ENCODE measurements at places on chromosomes 5 and 9.
A peak's percentile ranks its signal among the peaks of the same experiment; 100 is the strongest.

- no peak for DNase-seq
Observed at GRCh38 chr5:149840226-149840825, 104.3 kb downstream of the PDE6A start.

DNA sequence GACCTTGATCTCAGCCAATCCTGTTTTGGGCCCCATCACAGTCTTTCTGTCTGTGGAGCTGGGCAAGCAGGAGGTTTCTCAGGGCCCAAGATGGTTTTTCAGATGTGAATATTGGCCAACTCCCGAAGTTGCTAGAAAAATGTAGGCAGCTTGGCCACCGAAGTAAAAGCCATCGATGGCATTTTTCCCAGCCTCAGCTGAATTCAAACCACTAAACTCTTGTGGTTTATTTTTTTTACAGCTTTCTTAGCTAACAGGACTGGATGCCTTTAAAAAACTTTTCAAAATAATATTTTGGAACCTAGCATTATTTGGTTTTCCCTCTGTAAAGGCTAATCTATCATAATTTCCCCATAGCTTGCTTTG, 102.5 kb upstream of the ERCC6L2 start:
- DNase-seq: no peak

DNA sequence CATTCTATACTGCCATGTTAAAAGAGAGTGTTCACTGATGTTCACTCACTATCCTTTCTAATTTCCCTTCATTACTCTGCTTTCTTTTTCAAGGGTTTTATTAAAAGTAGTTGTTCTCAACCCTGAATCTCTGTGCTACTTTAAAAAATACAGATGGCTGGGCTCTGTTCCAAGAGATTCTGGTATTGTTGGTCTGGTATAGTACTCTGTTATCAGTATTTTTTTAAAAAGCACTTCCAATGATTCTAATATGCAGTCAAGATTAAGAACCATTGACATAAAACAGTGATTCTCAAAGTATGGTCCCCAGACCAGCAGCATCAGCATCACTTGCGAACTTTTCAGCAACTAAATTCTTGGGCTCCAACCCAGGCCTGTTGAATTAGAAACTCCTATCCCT, 77.0 kb upstream of the STARD4 start:
- DNase-seq: no peak

GRCh38 chr9:92974761-92975755, 27.7 kb downstream of the FGD3 start:
- no peak for DNase-seq

DNA sequence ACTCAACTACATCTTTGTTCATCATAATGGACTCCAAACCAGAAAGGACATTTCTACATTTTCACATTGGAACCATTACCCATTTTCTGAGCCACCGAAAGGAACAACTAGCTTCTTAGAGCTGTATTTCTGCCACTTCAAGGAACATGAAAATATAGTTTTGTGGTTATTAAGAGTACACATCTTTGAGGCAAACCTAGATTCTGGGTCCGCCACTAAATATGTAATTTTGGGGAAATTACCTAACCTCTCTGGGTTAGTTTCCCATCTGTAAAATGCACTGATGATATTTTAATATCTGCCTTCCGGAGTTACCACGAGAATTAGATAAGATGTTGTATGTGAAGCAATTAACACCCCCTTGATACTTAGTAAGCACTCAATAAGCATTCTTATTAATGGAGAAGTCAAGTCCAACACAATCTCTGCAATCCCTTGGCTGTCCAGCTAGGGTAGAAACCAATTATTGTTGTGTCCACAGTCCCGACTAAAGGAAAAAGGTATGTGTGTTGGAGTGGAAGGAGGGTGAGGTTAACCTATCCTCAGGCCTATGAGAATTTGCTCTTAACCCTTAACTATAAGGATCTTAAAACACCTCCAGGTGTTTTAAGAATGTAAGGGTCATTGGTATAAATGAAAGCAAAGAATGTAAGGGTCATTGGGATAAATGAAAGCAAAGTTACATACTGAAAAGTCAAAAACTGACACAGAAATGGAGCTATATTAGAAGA, 94.0 kb upstream of the PTGER4 start:
- no peak for DNase-seq

DNA sequence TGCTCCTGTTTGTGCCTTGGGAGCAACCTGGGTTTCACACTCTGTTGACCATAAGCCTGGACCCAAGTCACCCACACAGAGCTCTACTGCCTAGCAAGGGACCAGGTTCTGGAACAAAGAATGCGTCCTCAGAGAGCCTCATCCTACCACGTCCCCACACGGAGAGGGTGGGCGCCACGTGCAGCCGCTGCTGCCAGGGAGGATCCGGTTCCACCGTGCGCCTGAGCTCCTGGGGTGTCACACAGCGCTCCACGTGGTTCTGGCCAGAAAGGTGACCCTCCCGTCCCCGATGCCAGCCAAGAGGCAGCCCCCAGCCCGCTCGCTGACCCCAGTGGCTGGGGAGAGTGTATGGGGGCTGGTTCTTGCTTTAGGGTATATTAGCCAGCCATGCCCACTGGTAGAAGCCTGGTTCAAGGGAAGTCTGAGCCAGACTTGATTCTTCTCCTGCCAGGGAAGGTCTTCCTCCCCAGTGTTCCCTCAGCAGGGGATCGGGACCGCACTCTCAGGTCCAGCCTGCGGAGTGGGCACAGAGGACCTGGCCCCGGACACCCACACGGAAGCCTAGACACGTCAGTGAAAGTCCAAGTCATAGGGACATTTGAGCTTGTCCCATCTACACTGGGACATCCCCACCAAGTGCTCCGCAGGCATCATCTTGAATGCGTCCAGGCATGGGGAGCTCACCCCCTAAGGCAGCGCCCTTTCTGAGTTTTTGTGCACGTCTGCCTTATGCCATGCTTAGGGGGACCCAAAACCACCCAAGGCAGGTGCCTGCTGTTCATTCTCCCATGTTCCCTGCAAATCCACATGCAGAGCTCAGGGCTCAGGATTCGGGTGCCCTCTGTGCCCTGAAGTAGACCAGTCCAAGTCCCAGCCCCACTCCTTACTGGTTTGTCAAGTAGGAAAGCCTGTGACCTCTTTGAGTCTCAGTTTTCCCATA, 2.4 kb downstream of the FCN1 start:
- no peak for DNase-seq

- DNase-seq: peak; percentile 35
Observed at GRCh38 chr5:33969572-33970452, 14.7 kb downstream of the SLC45A2 start.

Data from activated CD4-positive, alpha-beta T cell treated with anti-CD3 and anti-CD28 coated beads, Interleukin-2, amount 50 U/mL, for 16 hours (primary cell).